H1 (cell line): ENCODE measurements at places on chromosomes 6 and 20. TPM values are rescaled to one million over a fixed set of nuclear protein-coding genes. Genes with fewer than 3 reads are reported as not detected.

Gene KIFC1
- total RNA-seq = 64.3 and 69.3 TPM in 2 replicates

Gene LGSN
- total RNA-seq = 0.19 TPM in 1 of 2 replicates, not detected in the other

Gene ECT2L
- not detected in 2 replicates for total RNA-seq

Gene SNX9
- total RNA-seq = 23.1 and 23.2 TPM in 2 replicates

Gene CLDN20
- not detected in 2 replicates for total RNA-seq

Gene HSPA1L
- total RNA-seq = 1.6 and 1.9 TPM in 2 replicates

Gene NKX2-4
- 0.19 and 0.37 TPM in 2 replicates for total RNA-seq

Gene LPA
- 0.19 and 0.39 TPM in 2 replicates for total RNA-seq

Gene ABHD16B
- total RNA-seq = not detected in 2 replicates

Gene DBNDD2
- total RNA-seq = 50.1 and 55.8 TPM in 2 replicates

Gene HLA-DOA
- 23.7 TPM in 2 replicates for total RNA-seq

Gene PGC
- total RNA-seq = not detected in 2 replicates

Gene RAB44
- not detected in 2 replicates for total RNA-seq

Gene RHAG
- total RNA-seq = not detected in 2 replicates

Gene XKR7
- total RNA-seq = 1.8 and 2.4 TPM in 2 replicates

Gene ANGPT4
- total RNA-seq = 0.06 and 0.07 TPM in 2 replicates

Gene SLC25A27
- total RNA-seq = 8.4 and 9.5 TPM in 2 replicates

Gene PCK1
- total RNA-seq = not detected in 2 replicates
